ENCODE measurements at places on chromosomes 13 and 19.

- no peak for DNase-seq
Measured at GRCh38 chr13:105052711-105053110, 1482.8 kb downstream of the EFNB2 start.

GRCh38 chr19:47093841-47094240, 19.7 kb downstream of the ZC3H4 start:
- DNase-seq = no peak

- no peak for DNase-seq
Measured at GRCh38 chr13:33875618-33876401, 57.9 kb downstream of the RFC3 start.

DNA sequence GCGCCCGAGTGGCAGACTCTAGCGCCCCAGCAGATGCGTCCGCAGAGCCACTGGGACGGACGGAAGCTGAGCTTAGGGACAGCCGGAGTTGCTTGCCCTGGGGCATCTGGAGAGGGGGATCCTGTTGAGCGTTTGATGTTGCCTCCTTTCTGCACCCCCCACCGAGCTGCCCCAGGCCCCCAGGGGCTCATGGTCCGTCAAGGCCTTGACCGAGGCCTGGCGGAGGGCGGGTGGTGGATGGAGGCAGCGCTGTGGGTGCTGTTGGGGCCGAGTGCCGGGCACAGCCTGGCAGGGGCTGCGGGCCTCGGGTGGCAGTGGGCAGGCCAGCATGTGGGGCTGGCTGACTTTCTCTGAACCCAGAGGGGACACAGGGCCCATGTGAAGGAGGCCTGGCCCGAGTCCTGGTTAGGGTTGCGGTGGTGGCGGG, 2.7 kb downstream of the CSNK1G2 start:
- no peak for DNase-seq

- no peak for DNase-seq
Measured at GRCh38 chr13:90673746-90674145, 673.7 kb upstream of the MIR17HG start.

- DNase-seq = no peak
Measured at GRCh38 chr19:35898499-35898809, 1.9 kb downstream of the NFKBID start.

GRCh38 chr13:64305246-64305645, 2889.6 kb upstream of the PCDH20 start:
- DNase-seq = no peak

- DNase-seq = no peak
Measured at GRCh38 chr19:4847190-4847973, 15.9 kb upstream of the TICAM1 start.

DNA sequence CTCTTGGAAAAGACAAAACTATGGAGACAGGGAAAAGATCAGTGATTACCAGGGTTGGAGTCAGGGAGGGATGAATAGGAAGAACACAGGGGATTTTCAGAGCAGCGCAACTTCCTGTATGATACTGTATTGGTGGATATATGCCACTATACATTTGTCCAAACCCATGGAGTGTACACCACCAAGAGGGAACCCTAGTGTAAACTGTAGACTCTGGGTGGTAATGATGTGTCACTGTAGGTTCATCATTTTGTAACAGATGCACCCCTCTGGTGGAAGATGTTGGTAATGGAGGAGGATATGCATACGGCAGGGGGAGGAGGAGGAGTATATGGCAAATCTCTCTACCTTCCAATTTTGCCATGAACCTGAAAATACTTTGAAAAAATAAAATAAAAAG, 68.1 kb downstream of the UFM1 start:
- no peak for DNase-seq

DNA sequence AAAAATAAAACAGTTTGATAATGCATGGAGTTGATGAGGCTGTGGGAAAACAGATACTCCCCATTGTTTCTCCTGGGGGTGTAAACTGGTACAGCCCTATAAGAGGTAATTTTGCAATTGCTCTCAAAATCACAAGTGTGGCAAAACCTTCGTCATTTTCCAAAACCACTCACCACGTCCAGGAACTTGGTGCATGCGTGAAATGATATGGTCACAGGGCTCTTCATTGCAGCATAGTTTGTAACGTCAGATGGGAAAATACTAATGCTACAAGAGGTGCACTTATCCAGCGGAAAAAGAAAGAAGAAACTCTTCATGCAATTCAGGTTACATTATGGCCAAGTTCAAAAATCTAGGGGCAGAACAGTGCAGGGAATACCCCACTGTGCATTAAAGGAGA, 11.9 kb upstream of the PLAUR start:
- no peak for DNase-seq

GRCh38 chr13:23558675-23559536, 11.3 kb upstream of the TNFRSF19 start:
- no peak for DNase-seq

GRCh38 chr13:99947666-99948065, 23.9 kb downstream of the ZIC5 start:
- DNase-seq = no peak

GRCh38 chr19:42065511-42065910, 4.5 kb downstream of the GRIK5 start:
- no peak for DNase-seq

DNA sequence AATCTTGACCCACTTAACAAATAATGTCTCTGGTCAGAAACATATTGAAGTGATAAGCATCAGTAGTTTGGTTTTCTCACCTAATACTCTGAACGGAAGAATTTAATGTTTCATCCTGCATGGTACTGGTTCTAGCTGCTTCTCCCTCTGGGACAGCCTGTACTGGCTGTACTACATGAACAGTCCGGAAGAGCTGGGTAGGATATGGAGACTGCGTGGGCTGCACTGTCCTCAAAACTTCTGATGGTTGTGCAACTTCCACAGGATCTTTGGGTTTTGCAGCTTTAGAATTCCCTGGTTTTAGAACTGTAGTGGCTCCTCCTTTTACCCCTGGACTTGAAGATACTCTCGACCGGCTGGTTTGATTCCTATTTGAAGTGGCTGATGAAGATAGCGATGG, 78.3 kb downstream of the ELF1 start:
- no peak for DNase-seq

DNA sequence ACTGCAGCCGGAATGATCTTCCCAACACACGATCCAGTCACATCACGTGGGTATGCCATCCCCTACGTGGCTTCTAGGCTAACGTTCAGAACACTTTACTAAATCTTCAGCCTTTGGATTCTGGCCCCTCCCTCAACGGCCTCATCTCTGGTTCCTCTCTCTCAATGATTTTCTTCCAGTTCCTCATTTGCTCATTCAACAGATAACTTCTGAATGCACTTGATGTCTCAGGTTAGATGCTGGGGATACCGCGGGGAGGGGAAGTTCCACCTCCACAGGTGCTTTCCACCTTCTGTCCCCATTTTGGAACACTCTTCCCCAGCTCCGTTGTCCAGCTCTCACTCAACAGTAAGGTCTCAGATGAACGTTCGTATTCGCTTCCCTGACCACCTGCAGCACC, 66.1 kb downstream of the ATP7B start:
- DNase-seq = no peak

GRCh38 chr13:112724788-112725345, 35.0 kb downstream of the ATP11A start:
- no peak for DNase-seq

DNA sequence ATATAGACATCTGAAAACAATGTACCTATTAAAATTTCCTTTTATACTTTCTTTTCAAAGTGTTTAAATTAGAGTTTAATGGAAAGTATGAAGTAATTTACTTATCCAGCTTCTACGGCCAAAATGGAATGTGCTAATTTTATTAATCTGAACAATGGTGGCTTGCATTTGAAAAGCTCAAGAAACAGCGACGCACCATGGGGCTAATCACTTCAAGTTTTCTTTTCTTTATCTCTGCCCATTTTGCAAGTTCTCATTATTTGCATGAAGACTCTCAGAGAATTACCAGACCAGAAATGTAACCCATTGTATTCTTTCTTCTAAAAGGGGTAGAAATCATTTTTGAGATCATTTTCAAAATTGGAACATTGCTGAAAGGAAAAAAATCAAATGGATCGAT, 204.0 kb upstream of the STARD13 start:
- DNase-seq = no peak

DNA sequence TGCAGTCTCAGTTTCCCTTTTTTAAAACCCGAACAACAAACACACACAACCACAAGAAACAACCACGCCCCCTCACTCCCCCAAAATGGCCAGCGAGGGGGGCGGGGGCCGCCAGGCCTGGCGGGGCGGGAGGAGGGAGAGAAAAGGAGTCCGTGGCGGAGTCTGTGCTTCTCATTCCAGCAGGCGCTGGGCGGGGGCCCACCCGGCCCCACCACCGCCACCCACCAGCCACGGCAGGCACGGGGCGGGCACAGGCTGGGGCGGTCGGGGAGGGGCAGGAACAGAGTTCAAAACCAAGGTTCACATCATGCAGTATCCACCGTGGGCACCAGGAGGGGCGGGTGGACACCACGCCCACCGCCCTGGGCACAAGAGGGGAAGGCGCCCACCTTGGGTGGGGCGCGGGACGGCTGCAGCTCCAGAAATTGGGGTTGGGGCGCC, 12.9 kb downstream of the DPF1 start:
- no peak for DNase-seq

GRCh38 chr13:20696073-20696472, 7.4 kb upstream of the IL17D start:
- no peak for DNase-seq

DNA sequence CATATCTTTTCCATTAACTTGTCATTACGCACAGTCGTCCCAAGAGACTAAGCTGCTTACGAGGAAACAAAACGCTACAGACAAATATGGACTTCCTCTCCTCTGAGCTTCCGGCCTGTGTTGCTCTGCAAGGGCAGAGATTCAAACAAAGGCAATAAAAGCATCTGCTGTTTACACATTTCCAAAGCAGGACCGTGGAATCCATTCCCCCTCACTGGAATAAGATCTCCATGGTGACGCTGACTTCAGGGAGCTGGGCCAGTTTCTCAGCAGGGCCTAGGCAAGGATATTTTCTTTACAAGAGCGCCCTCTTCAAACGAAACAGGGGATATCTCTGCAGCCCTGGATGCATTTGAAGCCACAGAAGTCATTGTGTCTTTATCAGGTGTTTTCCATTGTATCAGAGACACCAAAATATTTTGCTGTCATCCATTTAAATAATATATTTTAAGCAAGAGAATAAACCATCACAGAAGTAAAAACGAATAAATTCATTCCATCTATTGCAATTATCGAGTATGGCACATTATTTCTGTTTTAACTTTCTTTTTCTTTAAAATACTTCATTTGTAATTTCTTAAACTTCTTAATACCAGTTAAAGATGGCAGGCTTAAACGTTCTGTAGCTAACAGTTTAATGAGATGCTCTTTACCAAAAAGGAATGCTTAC, 177.5 kb downstream of the DCLK1 start:
- DNase-seq = no peak

DNA sequence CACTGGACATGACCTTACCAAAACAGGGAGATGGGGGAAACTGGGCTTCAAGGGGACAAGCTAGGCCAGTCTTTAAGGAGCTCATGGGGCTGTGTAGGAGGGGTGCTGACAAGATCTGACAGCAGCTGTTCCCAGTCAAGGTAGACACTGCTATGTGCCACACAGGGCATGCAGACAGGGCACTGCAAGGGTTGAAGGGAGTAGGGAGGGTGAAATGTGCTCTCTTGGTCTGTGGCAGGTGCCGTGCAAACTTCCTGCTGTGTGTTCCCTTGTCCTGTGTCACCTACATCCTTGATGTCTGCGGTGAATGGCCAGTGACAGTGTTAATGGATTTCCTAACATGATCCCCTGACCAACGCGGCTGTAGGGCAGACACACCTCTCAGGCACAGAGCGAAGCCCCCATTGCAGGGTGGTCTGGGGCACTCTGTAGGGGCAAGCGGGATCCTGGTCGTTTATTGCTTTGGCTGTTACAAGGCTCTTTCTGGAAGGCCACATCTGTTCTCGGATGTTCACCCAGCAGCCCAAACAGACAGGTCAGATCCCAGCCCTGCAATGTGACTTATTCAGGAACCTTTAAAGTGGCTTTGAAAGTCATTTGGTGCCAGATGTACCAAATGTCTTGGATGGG, 199.5 kb upstream of the ZNF536 start:
- DNase-seq = no peak

GRCh38 chr13:27978301-27978968, 9.3 kb upstream of the CDX2 start:
- no peak for DNase-seq

- DNase-seq = no peak
Measured at GRCh38 chr19:7940841-7941240, 2.6 kb downstream of the TIMM44 start.

GRCh38 chr19:1070576-1070930, 3.6 kb downstream of the ARHGAP45 start:
- DNase-seq = no peak

DNA sequence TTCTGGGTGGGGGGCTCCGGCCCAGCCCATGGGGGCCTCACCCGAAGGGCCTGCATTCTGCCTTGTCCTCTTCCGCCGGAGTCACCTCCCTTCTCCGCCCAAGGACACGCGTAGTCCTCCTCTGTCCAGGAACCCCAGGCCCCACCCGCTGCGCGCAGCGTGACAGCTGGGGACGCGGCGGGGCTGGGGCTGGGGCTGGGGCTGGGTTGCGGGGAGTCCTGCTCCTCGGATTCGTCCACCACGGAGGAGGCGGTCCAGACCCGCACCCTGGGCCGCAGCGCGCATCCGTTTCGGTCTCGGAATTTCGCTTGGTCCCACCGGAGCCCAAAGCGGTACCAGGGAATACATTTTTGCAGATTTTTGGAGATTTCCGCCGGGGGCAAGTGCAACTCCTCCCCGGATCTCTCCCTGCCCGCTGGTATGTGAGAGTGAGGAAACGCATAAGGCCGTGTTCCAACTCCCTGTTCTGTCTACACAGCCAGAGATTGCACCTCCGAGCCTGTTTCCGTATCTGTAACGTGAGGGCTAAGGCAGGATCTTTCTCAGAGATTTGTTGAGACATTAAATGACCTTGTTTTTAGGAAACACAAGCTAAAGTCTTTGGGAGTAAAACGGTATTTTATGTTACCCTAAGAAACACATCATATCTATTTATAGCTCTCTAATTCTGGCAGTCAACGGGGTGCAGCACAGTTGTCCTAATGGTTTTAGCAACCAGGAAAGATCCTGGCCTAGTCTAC, at the start of gene COX7A1:
TSS of gene COX7A1 (minus strand) at position 96 of the 740 bp plus-strand sequence. CDS start at position 56, 40 bp downstream.
- no peak for DNase-seq

DNA sequence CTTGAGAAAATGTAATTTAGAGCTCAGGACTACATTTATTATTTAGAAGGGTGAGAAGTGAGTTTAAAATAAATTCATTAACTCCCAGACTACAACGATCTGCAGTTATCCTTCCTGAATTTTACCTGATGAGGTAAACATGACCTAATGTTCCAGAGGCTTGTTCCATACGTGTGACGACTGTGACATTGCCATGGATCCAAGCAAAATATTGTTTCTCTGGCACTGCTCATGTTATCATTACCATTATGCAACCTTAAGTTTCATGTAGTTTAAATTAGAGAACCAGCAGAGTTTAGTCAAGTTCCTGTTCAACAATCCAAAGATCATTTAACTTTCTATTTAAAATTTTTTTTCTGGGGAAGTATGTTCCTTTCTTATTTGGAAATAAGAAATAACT, 279.6 kb downstream of the KLF5 start:
- no peak for DNase-seq

All from T-helper 22 cell (primary cell).